Activated CD4-positive, alpha-beta T cell treated with anti-CD3 and anti-CD28 coated beads, Interleukin-2, amount 10 ng/mL, durations not matched to agents 24 days and 14 days (primary cell): ENCODE measurements at places on chromosomes 2 and 18. TPM values are rescaled to one million over a fixed set of nuclear protein-coding genes. Genes with fewer than 3 reads are reported as not detected.
A peak's percentile ranks its signal among the peaks of the same experiment; 100 is the strongest.

PRKAG3 gene
- not detected in 2 replicates for total RNA-seq

UGT1A10 gene
- not detected in 2 replicates for total RNA-seq

DYNC2LI1 gene
- 9.8 and 10.8 TPM in 2 replicates for total RNA-seq

- no peaks in the 10 kb centered on the region for H3K36me3 ChIP-seq
- H3K27me3 ChIP-seq, result peaks cover 21% of the 10 kb centered on the region
- H3K4me3 ChIP-seq, result no peak overlapping the region
- no peaks in the 10 kb centered on the region for H3K4me1 ChIP-seq
These were observed 36.5 kb downstream of the STPG4 start for GRCh38 chr2:47118581-47118980.

- DNase-seq, result no peak
- no peaks in the 10 kb centered on the region for H3K36me3 ChIP-seq
- no peaks in the 10 kb centered on the region for H3K4me1 ChIP-seq
- H3K27me3 ChIP-seq, result peaks cover 4% of the 10 kb centered on the region
These were observed 402.3 kb downstream of the TGIF1 start for GRCh38 chr18:3852321-3852720.

- no peak overlapping the region for H3K27ac ChIP-seq
- H3K4me1 ChIP-seq, result peaks cover 1% of the 10 kb centered on the region
- H3K4me3 ChIP-seq, result no peak overlapping the region
- peaks cover 36% of the 10 kb centered on the region for H3K27me3 ChIP-seq
- H3K36me3 ChIP-seq, result no peaks in the 10 kb centered on the region
These were observed 11.1 kb downstream of the CAVIN2 start for GRCh38 chr2:191835539-191836350.

ABCB11 gene
- not detected in 2 replicates for total RNA-seq

- H3K4me1 ChIP-seq, result peaks cover 2% of the 10 kb centered on the region
- H3K36me3 ChIP-seq, result no peaks in the 10 kb centered on the region
- no peak overlapping the region for H3K4me3 ChIP-seq
- H3K27ac ChIP-seq, result no peak overlapping the region
These were observed 4.7 kb upstream of the CFAP65 start for GRCh38 chr2:219045937-219046550.

NAT8 gene
- not detected in 2 replicates for total RNA-seq

GRCh38 chr2:199850218-199850717, 724 bp downstream of the FTCDNL1 start:
- no peaks in the 10 kb centered on the region for H3K36me3 ChIP-seq
- peak overlapping the region; percentile 68 for H3K4me3 ChIP-seq

TUBA3E gene
- total RNA-seq, result not detected in 2 replicates

DNA sequence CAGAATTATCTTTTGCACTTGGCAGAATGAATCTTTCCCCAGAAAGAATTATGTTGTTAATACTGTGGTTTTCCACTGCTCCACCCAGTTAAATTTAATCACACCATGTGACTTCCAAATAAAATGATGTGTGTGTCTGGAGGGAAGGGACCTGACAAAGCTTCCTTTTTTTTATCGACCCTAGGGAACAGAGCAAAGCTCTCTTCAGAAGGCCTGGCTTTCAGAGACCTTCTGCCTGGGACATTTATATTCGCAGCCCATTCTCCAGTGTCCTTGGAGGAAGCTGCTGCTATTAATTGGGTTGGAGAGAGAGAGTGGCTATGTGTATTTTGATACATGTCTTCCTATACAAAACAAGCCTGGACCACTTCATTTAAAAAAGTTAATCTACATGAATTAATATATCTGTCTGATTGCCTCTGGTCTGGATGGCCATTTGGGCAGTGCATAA, 233.7 kb downstream of the PRKCE start:
- no peak for DNase-seq
- H3K36me3 ChIP-seq, result no peaks in the 10 kb centered on the region
- no peak overlapping the region for H3K4me3 ChIP-seq
- no peaks in the 10 kb centered on the region for H3K27me3 ChIP-seq
- no peak overlapping the region for H3K27ac ChIP-seq
- peaks cover 11% of the 10 kb centered on the region for H3K4me1 ChIP-seq

DNA sequence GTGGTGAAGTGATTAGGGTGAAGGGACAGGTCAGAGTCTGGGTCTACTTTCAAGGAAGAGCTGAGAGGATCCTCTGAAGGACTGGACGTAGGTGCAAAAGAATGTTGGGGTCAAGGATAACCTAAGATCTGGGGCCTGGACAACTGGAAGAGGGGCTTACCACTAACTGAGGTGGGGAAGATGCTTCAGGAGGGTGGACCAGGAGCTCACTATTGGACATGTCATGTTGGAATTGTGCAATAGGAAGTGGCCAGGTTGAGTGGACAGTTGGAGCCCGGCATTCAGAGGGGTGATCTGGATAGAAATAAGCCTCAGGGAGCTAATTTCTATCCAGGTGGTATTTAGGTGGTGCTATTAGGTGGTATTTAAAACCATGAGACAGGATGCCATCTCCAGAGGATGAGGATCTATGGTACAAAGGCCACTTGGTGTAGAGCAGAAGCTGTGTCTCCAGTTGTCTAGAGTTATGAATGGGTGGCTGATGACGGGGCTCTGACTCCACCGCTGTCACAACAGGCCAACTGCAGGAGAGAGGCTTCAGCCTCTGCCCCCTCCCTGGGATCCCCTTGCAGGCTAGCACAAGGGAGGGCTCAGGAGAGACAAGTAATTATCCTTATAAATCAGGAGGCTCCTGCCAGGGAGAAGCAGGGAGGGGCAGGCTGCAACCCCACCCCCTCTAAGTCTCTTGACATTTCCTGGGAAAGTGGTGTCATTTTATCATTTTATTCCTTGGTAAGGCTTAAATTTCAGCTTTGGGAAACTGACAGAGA, 158.0 kb downstream of the SMAD7 start:
- peaks cover 15% of the 10 kb centered on the region for H3K4me1 ChIP-seq
- no peak overlapping the region for H3K27ac ChIP-seq
- no peak overlapping the region for H3K4me3 ChIP-seq
- H3K36me3 ChIP-seq, result peaks cover 5% of the 10 kb centered on the region

- DNase-seq, result no peak
- no peak overlapping the region for H3K27ac ChIP-seq
- no peaks in the 10 kb centered on the region for H3K27me3 ChIP-seq
- H3K4me1 ChIP-seq, result no peaks in the 10 kb centered on the region
- H3K36me3 ChIP-seq, result no peaks in the 10 kb centered on the region
These were observed 224.1 kb downstream of the PAX3 start for GRCh38 chr2:222074674-222075073.

DNA sequence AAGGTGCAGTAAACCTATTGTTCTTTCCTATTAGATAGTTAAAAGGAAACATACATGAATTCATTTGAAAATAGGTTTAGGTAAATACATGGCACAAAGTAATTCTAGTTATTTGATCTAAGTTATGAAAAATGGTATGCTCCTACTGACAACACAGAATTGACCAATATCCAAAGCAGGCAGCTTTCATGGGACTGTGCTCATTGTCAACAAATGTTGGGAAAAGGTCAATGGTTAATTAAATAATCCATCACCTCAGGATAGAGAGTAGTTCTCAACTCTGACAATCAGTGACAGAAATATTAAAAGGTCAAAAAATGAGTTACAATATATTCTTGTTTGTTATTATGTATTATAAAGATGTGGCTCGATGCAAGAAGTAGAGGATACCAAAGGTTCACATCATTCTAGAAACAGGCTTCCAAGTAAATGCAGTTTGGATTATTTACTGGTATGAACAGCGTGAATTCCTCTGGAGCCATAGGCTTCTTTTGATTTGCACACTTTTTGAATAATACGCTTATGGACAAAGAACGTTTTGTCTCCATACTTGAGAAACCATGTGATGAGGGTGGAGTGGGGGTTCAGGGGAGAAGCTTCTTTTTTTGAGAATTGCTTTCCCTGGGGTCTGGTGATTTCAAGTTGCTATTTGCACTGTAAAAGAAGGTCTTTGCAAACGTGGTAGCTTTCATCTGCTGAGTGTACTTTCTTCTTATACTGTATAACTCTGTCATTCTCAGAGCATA, 422.0 kb upstream of the ZEB2 start:
- no peaks in the 10 kb centered on the region for H3K36me3 ChIP-seq
- H3K27me3 ChIP-seq, result no peaks in the 10 kb centered on the region
- H3K27ac ChIP-seq, result no peak overlapping the region
- no peak for DNase-seq
- H3K4me1 ChIP-seq, result no peaks in the 10 kb centered on the region

DNA sequence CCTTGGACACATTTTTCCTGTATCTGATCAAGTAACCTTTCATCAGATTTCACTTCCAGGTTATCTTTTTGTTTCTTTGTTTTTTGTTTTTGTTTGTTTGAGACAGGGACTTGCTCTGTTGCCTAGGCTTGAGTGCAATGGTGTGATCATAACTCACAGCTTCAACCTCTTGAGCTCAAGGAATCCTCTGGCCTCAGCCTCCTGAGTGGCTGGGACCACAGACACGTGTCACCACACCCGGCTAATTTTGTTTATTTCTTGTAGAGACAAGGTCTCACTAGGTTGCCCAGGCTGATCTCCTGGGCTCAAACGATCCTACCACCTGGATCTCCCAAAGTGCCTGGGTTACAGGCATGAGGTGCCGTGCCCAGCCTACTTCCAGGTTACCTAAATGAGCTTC, 124.9 kb downstream of the L3MBTL4 start:
- no peak for DNase-seq
- H3K27me3 ChIP-seq, result no peaks in the 10 kb centered on the region
- peaks cover 6% of the 10 kb centered on the region for H3K4me1 ChIP-seq
- H3K27ac ChIP-seq, result no peak overlapping the region
- no peaks in the 10 kb centered on the region for H3K36me3 ChIP-seq
- H3K4me3 ChIP-seq, result no peak overlapping the region

- no peaks in the 10 kb centered on the region for H3K27me3 ChIP-seq
- no peaks in the 10 kb centered on the region for H3K36me3 ChIP-seq
- DNase-seq, result no peak
These were observed 77.1 kb upstream of the NARS1 start for GRCh38 chr18:57698571-57699276.

- H3K27ac ChIP-seq, result no peak overlapping the region
- no peak overlapping the region for H3K4me3 ChIP-seq
- no peak for DNase-seq
- H3K4me1 ChIP-seq, result no peaks in the 10 kb centered on the region
- H3K27me3 ChIP-seq, result no peaks in the 10 kb centered on the region
- no peaks in the 10 kb centered on the region for H3K36me3 ChIP-seq
These were observed 77.2 kb downstream of the C1D start for GRCh38 chr2:67985586-67985985.

DNA sequence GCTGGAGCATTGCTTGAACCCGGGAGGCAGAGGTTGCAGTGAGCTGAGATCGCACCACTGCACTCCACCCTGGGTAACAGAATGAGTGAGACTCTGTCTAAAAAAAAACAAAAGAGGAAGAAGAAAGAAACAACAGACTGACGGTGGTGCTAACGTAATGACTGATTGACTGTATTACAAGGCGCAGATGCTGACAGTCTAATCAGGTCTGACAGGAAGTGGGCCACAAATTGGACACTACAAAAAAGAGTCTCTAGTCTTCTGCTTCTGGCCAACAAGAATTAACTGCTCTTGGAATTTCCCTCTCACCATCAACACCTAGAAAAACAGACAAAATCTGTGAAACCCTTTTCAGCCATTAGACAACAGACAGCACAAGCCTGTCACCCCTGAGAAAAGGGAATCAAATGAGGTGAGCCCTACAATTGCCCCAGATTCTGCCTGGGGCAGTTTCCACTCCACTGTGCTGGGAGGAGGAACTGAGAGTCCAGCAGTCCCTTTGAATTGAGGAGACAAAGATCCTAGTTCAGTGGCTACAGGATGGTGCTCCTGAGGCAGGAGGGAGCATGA, 43.3 kb downstream of the SNED1 start:
- peaks cover 16% of the 10 kb centered on the region for H3K27me3 ChIP-seq
- DNase-seq, result peak; percentile 53
- no peak overlapping the region for H3K27ac ChIP-seq
- peaks cover 24% of the 10 kb centered on the region for H3K4me1 ChIP-seq
- H3K36me3 ChIP-seq, result peaks cover 7% of the 10 kb centered on the region

DNA sequence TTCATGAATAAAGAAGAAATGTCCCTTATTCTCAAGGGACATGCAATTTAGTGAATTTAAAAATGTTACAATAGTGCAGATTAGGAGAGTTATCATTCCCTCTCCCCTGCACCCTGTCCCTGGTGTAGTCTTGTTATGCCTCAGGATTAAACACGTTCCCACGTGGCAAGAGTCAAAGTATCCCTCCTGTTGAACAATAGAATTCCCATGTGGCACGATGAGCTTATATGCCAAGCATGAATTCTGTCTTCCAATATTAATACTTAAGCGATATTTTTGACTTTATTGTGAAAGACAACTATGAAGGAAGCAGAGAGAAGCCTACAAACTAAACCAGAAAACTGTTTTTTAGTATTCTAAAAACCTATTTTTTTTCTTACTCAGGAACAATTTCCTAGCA, 36.7 kb upstream of the SPAG16 start:
- no peak for DNase-seq
- no peak overlapping the region for H3K4me3 ChIP-seq
- H3K36me3 ChIP-seq, result no peaks in the 10 kb centered on the region

DNA sequence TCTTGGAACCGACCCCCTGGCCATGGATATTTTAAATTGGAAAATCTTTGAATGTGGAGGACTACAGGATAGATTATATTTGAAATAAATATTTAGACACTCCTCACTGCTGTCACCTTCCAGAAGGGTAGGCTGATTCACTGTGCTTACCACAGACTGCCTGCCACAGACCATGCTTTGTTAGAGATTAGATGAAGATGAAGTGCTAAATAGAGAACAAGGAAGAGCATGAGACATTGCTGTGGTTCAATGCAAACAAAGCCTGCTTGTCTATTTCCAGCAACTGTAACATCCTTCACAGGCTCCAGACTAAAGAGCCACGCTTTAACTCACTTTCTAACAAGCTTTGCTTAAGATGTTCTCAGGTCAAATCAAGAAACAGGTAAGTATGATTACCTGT, 81.0 kb upstream of the TMEM17 start:
- DNase-seq, result no peak
- H3K4me3 ChIP-seq, result no peak overlapping the region
- H3K36me3 ChIP-seq, result no peaks in the 10 kb centered on the region
- peaks cover 2% of the 10 kb centered on the region for H3K27me3 ChIP-seq
- no peaks in the 10 kb centered on the region for H3K4me1 ChIP-seq

DNA sequence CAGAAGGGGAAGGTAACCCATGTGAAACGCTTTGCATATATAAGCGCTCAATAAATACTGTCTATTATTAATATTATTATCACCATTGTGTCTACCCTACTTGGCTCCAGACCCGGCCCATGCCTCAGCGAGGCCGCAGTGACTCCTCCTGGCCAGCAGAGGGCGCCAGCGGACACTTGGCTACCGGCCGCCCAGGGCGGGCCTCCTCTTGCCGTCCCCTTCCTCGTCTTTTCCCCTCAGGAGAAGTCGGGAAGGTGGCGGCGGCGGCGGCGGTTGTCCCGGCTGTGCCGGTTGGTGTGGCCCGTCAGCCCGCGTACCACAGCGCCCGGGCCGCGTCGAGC, at the start of gene AGFG1:
Gene AGFG1 (plus strand): TSS at position 233 of the 341 bp plus-strand sequence. CDS start 266 bp downstream, outside the sequence.
- H3K4me1 ChIP-seq, result peaks cover 41% of the 10 kb centered on the region
- peak within 1 kb of the TSS; percentile 84 for H3K27ac ChIP-seq
- peak; percentile 96 for DNase-seq
- no peaks in the 10 kb centered on the region for H3K27me3 ChIP-seq
- peaks cover 8% of the 10 kb centered on the region for H3K36me3 ChIP-seq

CHST10 gene
- 6.6 and 8.0 TPM in 2 replicates for total RNA-seq

- no peak overlapping the region for H3K4me3 ChIP-seq
- no peaks in the 10 kb centered on the region for H3K27me3 ChIP-seq
- no peak overlapping the region for H3K27ac ChIP-seq
- H3K4me1 ChIP-seq, result peaks cover 15% of the 10 kb centered on the region
- H3K36me3 ChIP-seq, result peaks cover 27% of the 10 kb centered on the region
These were observed 20.8 kb downstream of the EIPR1 start for GRCh38 chr2:3356799-3357198.

- H3K27ac ChIP-seq, result no peak overlapping the region
- H3K27me3 ChIP-seq, result peaks cover 12% of the 10 kb centered on the region
- no peaks in the 10 kb centered on the region for H3K4me1 ChIP-seq
- H3K36me3 ChIP-seq, result no peaks in the 10 kb centered on the region
- no peak overlapping the region for H3K4me3 ChIP-seq
- DNase-seq, result no peak
These were observed 104.6 kb downstream of the ITGB1BP1 start for GRCh38 chr2:9318461-9319337.

OTOS gene
- not detected in 2 replicates for total RNA-seq
